ENCODE measurements at places on chromosomes 3 and 15. TPM values are rescaled to one million over a fixed set of nuclear protein-coding genes. Genes with fewer than 3 reads are reported as not detected.

SV2B gene
- not detected for total RNA-seq

CLSTN2 gene
- total RNA-seq, result 0.02 TPM

KLF15 gene
- 3.3 TPM for total RNA-seq

DNA sequence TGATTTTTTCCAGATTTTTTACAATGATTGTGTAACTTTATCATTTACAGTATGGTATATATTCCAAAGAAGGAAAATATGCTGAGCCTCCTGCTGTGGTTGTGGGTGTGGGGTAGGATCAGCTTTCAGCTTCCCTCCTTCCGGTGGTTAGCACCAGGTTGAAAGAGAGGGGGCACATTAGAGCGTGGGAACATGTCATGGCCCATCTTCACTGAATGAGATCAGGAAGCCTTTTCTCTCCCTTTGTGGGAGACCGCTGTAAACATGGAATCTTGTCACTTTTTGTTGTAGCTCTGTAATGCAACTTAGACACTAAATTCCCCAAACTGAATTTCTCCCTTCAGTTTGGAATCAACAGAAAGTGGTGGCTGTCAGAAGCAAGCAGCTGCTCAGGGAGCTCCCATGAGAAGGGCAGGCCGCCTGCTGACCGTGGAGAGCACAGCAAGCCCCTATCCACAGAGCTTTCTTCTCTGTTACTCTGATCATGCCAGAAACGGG lies 86.7 kb upstream of the LIMD1 start:
- no peaks in the 10 kb centered on the region for H3K27me3 ChIP-seq
- no peaks in the 10 kb centered on the region for H3K36me3 ChIP-seq
- no peak for DNase-seq
- peak overlapping the region; percentile 42 for H3K27ac ChIP-seq

- no peaks in the 10 kb centered on the region for H3K4me1 ChIP-seq
- no peak overlapping the region for H3K4me3 ChIP-seq
- H3K27ac ChIP-seq, result no peak overlapping the region
- H3K36me3 ChIP-seq, result no peaks in the 10 kb centered on the region
- DNase-seq, result no peak
- H3K27me3 ChIP-seq, result no peaks in the 10 kb centered on the region
These were observed 103.5 kb downstream of the CHSY1 start for GRCh38 chr15:101148166-101148880.

DNA sequence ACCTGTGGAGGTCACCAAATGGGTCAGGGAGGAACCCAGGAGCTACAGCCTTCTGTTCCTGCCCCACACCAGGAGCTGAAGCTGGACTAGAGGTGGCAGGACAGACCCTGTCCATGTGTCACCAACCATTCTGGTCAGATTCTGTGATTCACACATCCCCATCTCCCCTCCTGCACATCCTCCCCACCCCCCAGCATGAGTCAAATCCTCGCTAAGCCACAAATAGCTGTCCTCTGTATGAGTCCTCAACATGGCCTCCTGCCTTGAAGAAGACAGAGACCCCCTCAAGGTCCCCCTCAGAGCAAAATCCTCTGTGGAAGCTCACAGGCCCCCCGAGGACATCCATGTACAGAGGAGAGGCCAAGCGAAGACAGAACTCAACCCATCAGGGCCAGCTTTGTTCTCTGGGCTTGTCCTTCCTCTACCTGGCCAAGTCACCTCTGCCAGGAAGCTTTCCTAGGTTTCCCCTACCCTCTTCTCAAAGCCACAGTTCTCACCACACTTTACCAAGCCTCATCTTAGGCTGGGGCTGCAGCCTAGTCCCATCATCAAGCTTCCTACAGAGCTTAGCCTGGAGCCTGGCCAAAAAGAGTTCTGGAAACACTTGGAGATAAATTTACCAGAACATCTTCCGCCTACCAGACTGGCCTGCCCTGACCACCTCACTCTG lies 17.1 kb downstream of the CACNA2D2 start:
- H3K4me1 ChIP-seq, result no peaks in the 10 kb centered on the region
- no peaks in the 10 kb centered on the region for H3K27me3 ChIP-seq
- no peaks in the 10 kb centered on the region for H3K36me3 ChIP-seq

- no peak overlapping the region for H3K4me3 ChIP-seq
- no peak for DNase-seq
- no peaks in the 10 kb centered on the region for H3K4me1 ChIP-seq
- H3K27ac ChIP-seq, result no peak overlapping the region
- H3K27me3 ChIP-seq, result no peaks in the 10 kb centered on the region
These were observed 49.9 kb downstream of the P3H2 start for GRCh38 chr3:190070622-190071347.

DNA sequence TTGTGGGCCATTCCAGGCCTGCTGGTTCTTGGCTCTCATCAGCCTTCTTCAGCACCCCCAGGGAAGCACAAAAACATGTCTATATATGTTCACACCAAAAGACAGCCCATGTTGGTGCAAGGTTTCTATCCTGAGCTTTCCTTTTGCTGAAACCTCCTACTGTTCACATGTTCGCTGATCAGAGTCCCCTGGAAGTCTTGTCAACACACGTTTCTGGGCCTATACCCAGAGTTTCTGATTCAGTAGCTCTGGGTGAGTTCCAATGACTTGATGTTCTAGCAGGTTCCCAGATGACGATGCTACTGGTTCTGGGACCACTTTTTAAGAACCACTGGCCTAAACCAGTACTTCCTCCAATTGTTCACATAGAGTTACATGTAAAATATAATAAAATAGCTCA lies 46.0 kb downstream of the SUCNR1 start:
- no peaks in the 10 kb centered on the region for H3K27me3 ChIP-seq
- H3K4me1 ChIP-seq, result peaks cover 9% of the 10 kb centered on the region
- H3K27ac ChIP-seq, result no peak overlapping the region
- no peak overlapping the region for H3K4me3 ChIP-seq
